ENCODE measurements at places on chromosomes 4 and X.

- DNase-seq = no peak
Observed at GRCh38 chrX:112066813-112067212, 15.8 kb downstream of the TRPC5 start.

DNA sequence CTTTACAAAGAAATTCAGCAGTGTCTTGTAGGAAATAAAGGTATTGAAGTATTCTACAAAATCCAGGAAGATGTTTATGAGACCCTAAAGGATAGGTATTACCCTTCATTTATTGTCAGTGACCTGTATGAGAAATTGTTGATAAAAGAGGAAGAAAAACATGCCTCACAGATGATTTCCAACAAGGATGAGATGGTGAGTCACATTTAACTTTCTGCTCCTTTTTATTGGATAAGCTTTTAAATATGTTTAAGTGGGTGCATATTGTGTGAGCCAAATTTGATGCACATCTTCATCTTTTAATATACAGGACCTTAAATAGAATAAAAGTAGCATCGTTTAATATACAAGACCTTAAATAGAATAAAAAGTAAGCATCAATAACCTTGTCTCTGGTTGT is 72.1 kb downstream of the LRP2BP start:
- DNase-seq = no peak

DNA sequence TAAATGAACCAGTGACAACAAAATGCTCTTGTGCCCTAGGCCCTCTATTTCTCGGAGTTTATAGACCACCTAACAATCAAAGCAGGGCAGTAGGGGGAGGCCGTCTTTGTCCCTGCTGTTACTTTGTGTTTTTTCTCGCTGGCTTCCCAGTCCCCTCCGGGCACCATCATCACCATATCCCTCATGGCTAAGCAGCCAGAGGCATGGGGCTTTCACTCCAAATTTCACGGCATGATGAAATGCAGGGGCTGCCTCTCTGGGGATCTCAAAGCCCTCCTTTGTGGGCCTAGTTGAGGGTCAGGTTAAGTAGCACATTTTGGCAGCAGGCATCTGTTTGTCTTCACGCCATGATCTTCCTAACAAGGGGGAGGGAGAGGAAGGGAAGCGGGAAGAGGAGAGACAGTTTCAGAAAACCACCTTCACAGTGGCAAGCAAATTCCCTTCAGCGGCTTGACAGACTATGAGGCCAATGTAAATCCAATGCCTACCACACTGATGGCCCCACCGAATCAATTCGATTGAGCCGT is 91.9 kb downstream of the ANOS1 start:
- no peak for DNase-seq

- no peak for DNase-seq
Observed at GRCh38 chrX:31392513-31392912, 320.7 kb upstream of the FTHL17 start.

- DNase-seq = no peak
Observed at GRCh38 chr4:13966231-13967195, 339.0 kb upstream of the BOD1L1 start.

GRCh38 chr4:104032896-104033295 is 313.1 kb upstream of the TACR3 start:
- no peak for DNase-seq

GRCh38 chrX:55908661-55909212 is 191.2 kb downstream of the RRAGB start:
- peak; percentile 2 for DNase-seq

DNA sequence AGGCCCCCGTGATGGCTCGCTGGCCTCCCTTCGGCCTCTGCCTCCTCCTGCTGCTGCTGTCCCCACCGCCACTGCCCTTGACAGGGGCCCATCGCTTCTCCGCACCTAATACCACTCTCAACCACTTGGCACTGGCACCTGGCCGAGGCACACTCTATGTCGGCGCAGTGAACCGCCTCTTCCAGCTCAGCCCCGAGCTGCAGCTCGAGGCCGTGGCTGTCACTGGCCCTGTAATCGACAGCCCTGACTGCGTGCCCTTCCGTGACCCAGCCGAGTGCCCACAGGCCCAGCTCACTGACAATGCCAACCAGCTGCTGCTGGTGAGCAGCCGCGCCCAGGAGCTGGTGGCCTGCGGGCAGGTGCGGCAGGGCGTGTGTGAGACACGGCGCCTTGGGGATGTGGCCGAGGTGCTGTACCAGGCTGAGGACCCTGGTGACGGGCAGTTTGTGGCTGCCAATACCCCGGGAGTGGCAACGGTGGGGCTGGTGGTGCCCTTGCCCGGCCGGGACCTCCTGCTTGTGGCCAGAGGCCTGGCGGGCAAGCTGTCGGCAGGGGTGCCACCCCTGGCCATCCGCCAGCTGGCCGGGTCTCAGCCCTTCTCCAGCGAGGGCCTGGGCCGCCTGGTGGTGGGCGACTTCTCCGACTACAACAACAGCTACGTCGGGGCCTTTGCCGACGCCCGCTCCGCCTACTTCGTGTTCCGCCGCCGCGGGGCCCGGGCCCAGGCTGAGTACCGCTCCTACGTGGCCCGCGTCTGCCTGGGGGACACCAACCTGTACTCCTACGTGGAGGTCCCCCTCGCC is 3.0 kb downstream of the PLXNB3 start:
- DNase-seq = no peak

- DNase-seq = no peak
Observed at GRCh38 chr4:108906006-108906405, 143.2 kb upstream of the ETNPPL start.

GRCh38 chrX:106905064-106905708 is 2.0 kb upstream of the RIPPLY1 start:
- no peak for DNase-seq

DNA sequence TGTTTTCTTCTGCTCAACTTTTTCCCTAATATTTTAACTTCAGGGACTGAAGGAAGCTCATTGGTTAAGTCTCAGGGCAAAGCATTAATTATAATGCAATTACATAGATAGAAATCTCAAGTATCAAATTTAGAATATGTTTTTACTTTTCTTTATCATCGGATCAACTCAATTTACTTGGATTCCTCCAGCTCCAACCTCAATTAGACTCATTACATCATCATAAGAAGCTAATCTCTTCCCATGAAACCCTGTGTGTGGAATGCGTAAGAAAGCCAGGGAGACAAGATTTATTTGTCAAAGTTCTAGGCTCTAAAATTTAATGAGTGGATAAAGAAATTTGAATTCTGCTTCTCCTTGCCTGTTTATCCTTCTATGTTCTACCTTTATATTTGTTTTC is 918.4 kb downstream of the ADGRL3 start:
- no peak for DNase-seq

GRCh38 chrX:45743081-45743533 is 542.4 kb upstream of the DIPK2B start:
- DNase-seq = no peak

DNA sequence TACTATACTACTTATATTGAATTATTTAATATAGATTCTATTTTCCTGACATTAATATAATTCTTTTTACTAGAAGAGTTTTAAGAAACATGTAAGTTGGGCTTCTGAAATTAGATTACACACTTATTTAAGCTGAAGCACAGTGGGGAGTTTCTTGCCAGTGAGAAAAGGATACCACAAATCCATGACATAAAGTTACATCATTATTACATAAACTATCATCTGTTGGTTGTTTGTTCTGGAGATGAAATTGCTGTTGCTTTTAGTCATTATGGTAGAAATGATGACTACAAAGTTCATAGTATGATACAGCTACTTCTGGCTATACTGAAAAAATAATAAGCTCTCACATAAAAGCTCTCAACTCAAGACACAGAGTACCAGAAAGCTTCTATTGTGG is 880.4 kb downstream of the PCDH18 start:
- DNase-seq = no peak

GRCh38 chr4:156969911-156970310 is 1.7 kb downstream of the PDGFC start:
- no peak for DNase-seq

GRCh38 chr4:112213091-112213490 is 18.5 kb upstream of the AP1AR start:
- DNase-seq = no peak

GRCh38 chrX:8147226-8147625 is 23.8 kb downstream of the VCX2 start:
- no peak for DNase-seq

DNA sequence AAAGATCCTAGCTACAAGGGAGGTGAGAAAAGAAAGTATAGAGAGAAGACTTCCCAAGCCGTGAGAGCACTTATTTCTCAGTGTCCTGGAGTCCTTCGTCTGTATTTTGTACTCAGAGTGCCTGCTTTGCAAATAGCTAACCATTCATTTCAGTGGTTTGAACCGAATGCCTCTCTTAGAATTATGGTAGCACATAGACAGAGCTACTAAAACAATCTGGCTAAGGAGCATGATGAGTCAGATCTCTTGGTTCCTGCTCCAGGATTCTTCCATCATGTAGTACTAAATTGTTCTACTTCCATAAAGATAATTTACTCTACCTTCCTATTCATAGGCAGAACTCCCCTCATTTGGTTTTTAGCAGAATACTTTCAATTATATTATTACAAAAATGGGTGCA is 946.6 kb downstream of the STIM2 start:
- DNase-seq = no peak

- no peak for DNase-seq
Observed at GRCh38 chr4:58188316-58188715, 1078.1 kb upstream of the IGFBP7 start.
